ENCODE measurements at places on chromosomes 2 and 18. TPM values are rescaled to one million over a fixed set of nuclear protein-coding genes. Genes with fewer than 3 reads are reported as not detected.

The KCNIP3 gene
- 8.4 TPM for total RNA-seq

The PROM2 gene
- 0.54 TPM for total RNA-seq

The CNTNAP5 gene
- not detected for total RNA-seq

The CPLX4 gene
- not detected for total RNA-seq

The LIMS1 gene
- total RNA-seq: 75.7 TPM

The TTC27 gene
- total RNA-seq: 8.4 TPM

The FAM161A gene
- 0.78 TPM for total RNA-seq

The UGT1A10 gene
- not detected for total RNA-seq

The LRP1B gene
- 0.08 TPM for total RNA-seq

Measured in Right ventricle myocardium superior (tissue), 1 donor.